ENCODE measurements at places on chromosomes 2 and 18. TPM values are rescaled to one million over a fixed set of nuclear protein-coding genes. Genes with fewer than 3 reads are reported as not detected.

- DNase-seq, result no peak
These were observed 46.2 kb upstream of the TRIM43B start for GRCh38 chr2:95530734-95531133.

GRCh38 chr2:104965900-104966299 lies 72.0 kb upstream of the MRPS9 start:
- no peak for DNase-seq

The COLEC11 gene
- 0.15 TPM for total RNA-seq

GRCh38 chr2:129710670-129711495 lies 268.6 kb upstream of the RAB6C start:
- DNase-seq, result no peak

- no peak for DNase-seq
These were observed 193.1 kb downstream of the HNMT start for GRCh38 chr2:138157372-138157771.

The D2HGDH gene
- 46.3 TPM for total RNA-seq

DNA sequence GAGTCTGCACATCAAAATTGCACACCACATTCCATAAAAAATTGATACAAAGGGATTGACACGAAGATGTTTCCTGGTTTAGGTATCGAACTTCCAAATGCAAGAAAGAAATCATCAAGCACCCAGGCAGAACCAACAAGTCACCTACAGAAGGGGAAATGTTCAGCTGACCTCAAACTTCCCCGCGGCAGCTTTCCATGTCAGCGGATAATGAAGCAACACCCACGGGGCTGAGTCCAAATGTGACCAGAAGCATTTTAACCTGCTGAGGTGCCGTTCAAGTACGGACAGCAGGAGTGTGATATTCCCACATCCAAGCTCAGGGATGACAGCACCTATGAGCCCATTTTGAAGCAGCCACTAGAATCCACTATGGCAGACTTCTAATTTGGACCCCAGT lies 124.9 kb downstream of the GALNT14 start:
- DNase-seq, result no peak

DNA sequence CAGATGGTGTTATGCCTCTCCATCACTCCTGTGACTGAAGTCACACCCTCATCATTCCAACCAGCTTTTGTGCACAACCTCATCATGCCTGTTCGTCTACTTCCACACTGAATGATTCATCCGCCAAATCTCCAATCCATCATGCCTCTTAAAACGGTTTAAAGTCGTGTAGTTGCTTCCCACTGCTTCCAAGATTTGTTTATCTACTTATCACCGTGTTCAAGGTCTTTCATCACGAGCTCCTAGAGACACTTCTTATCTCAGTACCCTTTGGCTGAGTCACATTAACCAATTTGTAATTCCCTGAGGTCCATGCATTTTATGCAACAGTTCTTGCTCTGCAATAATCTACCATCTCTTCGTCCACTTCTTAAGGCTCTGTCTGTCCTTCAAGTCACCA lies 592.3 kb upstream of the ID2 start:
- no peak for DNase-seq

DNA sequence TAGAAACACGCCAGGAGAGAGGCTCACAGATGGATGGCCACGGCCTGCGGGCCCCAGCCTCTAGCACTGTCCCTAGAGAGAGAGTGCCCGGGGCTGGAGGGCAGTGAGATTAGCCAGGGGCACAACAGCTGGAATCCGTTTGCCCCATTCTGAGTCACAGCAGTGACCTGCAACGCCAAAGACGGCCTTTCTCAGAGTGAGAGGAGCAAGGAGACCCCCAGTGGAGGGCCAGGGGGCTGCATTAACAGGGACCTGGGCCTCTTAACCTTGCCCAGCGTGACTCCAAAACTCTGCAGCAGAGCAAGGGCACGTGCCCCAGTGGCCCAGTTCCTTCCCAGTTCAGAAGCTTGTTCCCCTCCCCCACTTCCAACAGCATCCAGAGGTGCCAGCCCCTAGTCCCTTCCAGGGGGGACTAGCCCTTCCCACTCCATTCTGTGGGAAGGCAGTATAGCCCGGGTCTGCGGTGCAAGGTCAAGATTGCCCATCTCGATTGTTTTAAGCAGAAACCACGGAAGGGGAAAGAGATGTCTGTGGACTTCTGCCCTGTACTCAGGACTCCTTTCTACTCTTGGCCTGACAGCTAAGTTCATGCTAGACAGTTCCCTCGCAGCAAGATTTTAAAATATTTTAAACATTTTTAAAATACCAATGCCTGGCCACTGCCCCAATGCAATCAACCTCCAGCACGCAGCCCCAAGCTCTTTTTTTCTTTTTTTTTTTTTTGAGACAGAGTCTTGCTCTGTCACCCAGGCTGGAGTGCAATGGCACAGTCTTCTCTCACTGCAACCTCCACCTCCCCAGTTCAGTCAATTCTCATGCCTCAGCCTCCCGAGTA lies 50.9 kb upstream of the BIN1 start:
- DNase-seq, result no peak

DNA sequence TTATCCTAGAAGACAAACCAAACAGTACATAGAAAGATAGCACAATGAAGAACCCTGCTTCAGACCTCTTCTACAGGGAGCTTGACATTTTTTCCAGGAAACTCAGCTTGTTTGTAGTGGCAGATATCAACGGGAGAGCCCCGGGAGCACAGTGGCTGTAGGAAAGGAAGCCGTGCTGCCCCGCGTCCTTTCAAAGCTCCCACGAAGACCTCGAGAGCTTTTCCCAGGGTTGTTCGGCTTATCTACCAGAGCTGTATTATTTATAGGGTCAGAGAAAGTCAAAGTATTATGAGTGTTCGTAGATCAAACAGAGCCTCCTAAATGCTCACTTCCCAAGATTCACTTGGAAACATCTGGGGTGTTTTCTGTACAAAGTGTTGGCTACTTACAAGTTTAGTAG lies 167.1 kb upstream of the COPS8 start:
- DNase-seq, result no peak

DNA sequence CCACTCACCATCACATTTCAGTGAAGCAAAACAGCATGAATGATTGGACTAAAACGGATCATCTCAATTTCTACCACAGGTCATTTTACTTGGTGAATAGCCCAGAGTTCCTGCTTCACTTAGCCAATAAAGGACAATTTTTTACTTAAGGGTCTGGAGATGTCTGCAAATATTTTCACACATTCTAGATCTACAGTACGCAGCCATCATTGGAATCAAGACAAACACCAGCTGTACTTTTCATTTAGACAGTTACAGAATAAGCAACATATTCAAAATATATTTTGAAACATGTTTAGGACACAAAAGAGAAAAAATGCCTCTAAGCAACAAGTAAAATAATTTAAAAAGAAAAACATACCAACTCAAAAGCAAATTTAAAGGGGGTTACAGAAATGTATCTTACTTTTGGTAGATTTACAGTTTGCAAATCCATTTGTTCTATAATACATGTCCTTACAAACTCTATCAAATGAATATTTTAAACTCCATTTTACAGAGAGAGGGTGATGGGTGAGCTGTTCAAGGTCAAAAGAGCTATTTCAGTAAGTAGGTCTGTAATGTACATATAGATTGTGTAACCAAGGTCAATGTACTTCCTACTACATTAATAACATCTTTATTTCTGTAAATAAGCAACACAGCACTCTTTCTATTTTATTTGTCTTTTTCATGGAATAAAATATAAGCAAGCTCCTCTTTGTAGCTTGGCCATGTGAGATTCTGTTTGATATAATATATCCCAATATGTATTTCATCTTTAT lies 13.4 kb downstream of the PPP1R1C start:
- no peak for DNase-seq

GRCh38 chr2:31141443-31142085 lies 3.3 kb upstream of the GALNT14 start:
- DNase-seq, result no peak

The SULT1C4 gene
- not detected for total RNA-seq

- no peak for DNase-seq
These were observed 114.1 kb upstream of the TEX51 start for GRCh38 chr2:126784621-126785020.

The POTEJ gene
- not detected for total RNA-seq

- DNase-seq, result no peak
These were observed 41.0 kb downstream of the ROCK2 start for GRCh38 chr2:11303290-11304013.

DNA sequence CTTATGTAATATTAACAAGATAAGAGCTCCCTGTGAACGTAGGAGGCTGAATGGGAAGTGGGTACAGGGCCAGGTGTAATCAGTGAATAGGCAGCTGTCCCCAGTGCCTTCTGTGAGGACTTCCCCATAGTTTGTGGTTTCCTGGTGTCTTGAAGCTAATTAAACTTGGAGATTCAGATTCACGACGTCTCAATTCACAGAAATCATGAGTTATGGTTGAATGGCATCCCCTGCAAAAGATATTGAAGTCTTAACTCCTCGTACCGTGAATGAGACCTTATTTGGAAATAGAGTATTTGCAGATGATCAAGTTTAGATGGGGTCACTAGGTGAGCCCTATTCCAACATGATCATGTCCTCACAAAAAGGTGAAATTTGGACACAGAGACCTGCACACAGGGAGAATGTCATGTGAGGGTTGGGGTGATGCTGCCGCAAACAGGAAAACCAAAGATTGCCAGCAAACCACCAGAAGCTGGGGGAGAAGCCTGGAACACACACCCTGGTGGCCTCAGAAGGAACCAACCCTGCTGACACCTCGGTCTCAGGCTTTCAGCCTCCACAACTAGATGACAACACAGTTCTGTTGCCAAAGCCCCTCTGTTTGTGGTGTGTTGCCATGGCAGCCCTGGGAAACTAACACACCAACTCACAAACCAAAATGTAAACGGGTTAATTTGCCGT lies 13.2 kb downstream of the ARL4C start:
- no peak for DNase-seq

DNA sequence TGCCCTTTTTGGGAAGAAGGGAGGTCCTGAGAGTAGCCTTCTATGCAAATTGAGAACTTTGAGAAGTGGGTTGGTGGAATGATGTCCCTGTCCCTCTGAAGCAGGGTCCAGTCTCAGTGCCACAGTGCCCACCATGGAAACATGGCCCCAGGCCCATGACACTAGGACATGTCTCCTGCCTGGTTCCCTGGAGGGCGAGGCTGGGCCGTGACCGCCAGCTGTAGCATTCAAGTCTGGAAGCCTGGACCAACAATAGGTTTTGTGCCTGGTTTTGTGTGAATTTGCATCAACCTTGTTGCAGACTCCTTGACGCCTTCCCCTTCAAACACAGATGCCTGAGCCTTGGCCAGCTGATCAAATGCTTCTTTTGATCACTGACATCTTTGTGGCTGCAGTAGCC lies 27.5 kb downstream of the ARID5A start:
- DNase-seq, result no peak

The SULT6B1 gene
- not detected for total RNA-seq

- DNase-seq, result no peak
These were observed 60.4 kb downstream of the FAM117B start for GRCh38 chr2:202695166-202695565.

DNA sequence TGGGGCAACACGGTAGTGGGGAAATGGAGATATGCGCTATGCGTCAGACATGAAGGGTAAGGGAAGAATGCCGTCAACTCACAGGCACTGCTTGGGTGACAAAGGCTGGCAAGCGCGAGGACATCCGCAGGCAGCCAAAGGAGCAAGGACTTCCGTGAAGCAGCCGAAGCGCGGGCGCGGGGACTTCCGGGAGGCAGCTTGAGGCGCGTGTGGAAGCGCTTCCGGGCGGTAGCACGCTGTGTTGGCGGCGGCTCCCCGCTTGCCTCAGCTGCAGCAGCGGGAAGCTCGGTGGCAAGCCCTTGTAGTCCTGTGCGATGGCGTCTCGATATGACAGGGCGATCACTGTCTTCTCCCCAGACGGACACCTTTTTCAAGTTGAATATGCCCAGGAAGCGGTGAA lies at the start of gene PSMA8:
PSMA8 (plus strand) TSS at position 218 of the 400 bp plus-strand sequence; CDS start at position 315, 97 bp downstream.
- DNase-seq, result no peak

GRCh38 chr18:11906176-11906575 lies 1.9 kb downstream of the MPPE1 start:
- DNase-seq, result no peak

The CPO gene
- 0.32 TPM for total RNA-seq

GRCh38 chr2:142980246-142981068 lies 103.0 kb downstream of the KYNU start:
- peak; percentile 16 for DNase-seq

DNA sequence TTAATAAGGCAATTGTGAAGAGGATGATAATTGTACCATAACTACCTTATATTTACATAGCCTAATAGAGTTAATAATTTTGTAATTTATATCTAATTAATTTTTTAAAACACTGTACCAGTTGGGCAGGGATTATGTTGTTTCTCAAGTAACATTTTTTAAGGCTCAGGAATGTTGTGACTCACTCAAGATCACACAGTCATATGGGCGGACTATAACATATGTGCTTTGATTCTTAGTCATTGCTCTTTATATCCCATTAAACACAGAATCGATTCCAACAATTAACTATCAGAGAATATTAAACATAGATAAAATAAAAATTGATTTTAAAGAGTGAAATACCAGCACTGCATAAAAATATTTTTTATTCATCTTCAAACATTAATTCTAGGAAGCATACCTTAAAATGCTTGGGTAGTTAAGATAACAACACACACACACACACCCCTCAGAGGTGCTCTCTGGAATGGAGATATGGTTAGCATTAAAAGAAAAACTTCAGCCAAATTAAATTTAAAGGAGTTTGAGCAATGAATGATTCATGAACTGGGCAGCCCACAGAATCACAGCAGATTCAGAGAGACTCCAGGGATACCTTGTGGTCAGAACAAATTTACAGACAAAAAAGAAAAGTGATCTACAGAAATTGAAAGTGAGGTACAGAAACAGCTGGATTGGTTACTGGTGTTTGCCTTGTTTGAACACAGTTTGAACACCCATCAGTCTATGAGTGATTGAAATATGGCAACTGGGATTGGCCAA lies 869.4 kb upstream of the ID2 start:
- DNase-seq, result no peak

- no peak for DNase-seq
These were observed 50.4 kb upstream of the LCLAT1 start for GRCh38 chr2:30396436-30397232.

GRCh38 chr2:170812710-170813600 lies 3.7 kb upstream of the GAD1 start:
- peak; percentile 80 for DNase-seq

All from HCT116 (cell line).